ENCODE measurements at places on chromosomes 5 and 9. TPM values are rescaled to one million over a fixed set of nuclear protein-coding genes. Genes with fewer than 3 reads are reported as not detected.

GRCh38 chr9:71249729-71250317, 128.4 kb upstream of the TRPM3 start:
- DNase-seq = no peak

GRCh38 chr5:151413800-151414199, 33.6 kb upstream of the SLC36A1 start:
- DNase-seq = no peak

- no peak for DNase-seq
Observed at GRCh38 chr9:93365427-93366118, 85.9 kb upstream of the FAM120A start.

DNA sequence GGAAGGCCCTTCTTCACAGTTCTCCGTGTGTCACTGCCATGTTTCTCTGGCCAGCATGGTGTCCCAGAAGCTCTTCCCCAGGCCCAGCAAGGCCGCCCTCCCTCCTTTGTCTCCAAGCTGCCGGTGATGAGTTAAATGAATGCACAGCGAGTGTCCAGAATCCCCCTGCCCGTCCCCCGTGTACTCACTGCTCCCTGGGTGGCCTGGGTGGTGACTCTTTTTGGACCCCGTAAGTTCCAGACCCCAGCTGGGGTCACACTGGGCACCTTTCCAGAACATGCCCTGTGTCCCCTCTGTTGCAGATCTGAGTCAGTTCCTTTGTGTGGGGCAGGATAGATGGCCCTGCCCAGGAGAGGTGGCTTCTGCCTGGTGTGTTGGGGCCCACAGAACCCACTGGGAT, 95.0 kb downstream of the MRPL36 start:
- DNase-seq = no peak

The HK3 gene
- 0.16 TPM for total RNA-seq

DNA sequence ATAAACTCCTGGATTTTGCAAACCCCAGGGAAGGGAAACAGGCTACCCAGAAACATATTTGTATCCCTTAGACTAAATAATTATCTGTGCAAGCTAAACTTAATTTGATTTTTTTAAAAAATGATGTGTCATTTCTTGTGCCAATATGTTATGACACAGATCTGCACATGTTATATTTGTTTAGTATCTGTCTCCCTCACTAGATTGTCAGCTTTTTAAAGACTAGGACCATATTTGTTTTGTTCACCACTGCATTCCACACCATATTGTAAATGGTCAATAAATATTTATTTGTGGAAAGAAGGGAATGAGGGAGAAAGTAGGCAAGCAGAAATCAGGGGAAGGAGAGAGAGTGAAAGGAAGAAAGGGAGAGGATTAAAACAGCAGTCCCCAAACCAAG, 143.3 kb upstream of the TNPO1 start:
- no peak for DNase-seq

The PRRX2 gene
- total RNA-seq = 16.9 TPM

DNA sequence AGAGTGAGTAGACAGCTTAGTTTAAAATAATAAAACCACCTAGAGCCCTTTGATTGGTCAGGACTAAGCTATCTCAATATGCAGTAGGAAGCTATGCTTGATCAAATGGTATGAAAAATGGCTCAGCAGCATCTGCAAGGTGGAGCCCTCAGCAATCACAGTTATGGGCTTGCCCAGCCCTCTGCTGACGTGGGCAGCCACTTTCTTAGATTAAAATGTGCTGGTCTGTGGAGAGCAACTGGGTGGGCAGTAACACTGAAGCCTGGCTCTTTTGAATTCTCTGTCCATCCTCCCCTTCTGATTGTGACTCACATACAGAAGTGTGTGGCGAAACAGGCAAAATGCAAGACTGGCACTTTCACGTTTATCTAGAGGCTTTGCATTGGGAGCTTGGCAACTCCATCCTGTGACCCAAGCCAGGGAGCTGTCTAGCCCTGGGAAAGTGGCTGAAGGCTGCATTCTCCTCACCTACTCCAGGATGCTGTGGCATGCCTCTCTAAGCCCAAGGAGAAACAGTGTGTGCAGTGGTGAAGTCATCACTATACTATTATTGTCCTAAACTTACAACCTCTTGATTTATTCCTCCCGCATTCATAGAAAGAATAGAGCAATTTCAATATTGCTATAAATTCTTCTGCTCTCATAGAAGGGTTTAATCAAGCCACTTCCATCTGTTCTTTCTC, 61.1 kb downstream of the MED10 start:
- no peak for DNase-seq

- no peak for DNase-seq
Observed at GRCh38 chr5:16229357-16229940, 49.9 kb upstream of the MARCHF11 start.

- no peak for DNase-seq
Observed at GRCh38 chr5:164470312-164470711, 964.9 kb downstream of the MAT2B start.

The SLCO6A1 gene
- total RNA-seq = not detected

DNA sequence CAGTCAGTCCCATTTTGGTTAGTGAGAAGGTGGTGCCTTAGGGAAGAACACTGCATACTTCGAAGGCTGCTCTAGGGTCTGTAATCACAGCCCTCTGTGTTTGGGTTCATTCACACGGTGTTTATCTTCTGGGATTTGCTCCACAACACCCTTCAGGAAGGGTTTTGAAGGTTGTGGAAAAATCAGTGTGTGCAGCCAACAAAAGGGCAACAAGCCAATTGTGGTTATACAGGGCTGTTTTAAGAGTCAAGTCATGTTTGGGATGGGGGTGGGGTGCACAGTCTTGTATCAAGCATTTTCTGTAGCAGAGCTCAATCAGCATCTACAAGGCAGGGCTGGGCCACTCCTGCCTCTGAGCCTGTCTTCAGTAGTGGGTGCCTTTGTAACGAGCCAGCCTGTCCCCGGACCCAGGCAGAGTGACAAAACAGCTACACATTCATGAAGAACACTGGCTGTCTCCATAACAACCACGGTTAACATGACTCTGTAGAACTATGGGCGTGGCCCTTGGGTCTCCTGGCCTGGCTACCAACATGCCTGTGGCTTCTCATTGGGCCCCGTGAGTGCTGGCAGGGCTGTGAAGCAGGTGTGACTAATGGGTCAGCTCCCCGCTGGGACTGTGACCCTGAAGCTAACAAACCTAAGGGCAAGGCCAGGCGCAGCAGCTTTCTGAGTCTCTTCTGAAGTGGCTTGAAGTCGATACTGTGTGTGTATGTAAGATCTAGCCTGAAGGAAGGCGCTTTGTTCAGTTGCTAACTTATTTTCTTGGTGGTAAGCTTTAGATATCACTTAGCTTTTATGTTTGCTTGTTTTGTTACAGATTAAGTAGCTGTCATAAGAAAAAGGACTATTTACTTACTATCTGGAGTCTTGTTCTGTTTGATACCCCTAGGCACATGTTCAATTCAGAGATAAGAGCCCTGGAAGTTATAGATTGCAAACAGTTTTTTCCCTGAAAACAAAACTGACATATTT, 27.9 kb upstream of the GOLM1 start:
- no peak for DNase-seq

All from suprapubic skin (tissue), 4 donors.